T-helper 17 cell (primary cell): ENCODE measurements at places on chromosomes 6 and 20.

DNA sequence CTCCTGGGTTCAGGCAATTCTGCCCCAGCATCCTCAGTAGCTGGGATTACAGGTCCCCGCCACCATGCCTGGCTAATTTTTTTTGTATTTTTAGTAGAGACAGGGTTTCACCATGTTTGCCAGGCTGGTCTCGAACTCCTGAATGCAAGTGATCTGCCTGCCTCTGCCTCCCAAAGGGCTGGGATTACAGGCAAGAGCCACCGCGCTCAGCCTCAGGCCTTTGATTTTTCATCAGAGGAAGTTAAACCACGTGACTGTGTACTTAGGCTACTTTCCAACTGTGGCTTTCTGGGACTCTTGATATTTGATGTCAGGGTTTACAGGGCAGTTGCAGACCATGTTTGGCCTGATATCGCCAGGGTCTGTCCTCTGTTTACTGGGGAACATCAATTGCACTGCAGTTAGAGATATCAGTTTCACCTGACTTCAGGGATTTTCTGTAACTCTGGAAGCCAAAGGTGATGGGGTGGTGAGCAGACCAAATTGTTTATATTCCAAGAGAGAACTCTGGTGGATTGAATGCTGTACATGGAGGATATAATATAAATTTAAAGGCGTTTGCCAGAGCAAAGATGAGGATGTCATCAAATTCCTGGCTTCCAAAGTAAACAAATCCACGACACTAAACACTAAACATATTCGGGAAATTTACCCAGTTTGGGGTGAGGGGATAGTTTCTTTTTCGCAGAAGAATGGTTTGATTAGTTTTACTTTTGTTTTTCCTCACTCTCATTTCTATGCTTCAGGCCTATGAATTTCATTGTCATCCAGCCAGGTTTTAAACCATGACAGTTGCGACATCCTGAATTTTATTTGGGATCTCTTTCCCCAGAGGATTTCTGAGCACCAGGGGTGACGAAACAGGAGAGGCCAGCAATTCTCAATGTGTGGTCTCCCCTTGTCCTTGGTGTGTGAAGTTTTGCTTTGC is 4.2 kb downstream of the PSMF1 start:
- peak overlapping the region; percentile 58 for H3K4me3 ChIP-seq
- peaks cover 43% of the 10 kb centered on the region for H3K4me1 ChIP-seq
- H3K36me3 ChIP-seq = peaks cover 23% of the 10 kb centered on the region
- peak overlapping the region; percentile 95 for H3K27ac ChIP-seq
- no peaks in the 10 kb centered on the region for H3K27me3 ChIP-seq

- H3K27me3 ChIP-seq = peaks cover 12% of the 10 kb centered on the region
- no peaks in the 10 kb centered on the region for H3K36me3 ChIP-seq
- no peak for DNase-seq
- H3K4me1 ChIP-seq = no peaks in the 10 kb centered on the region
- H3K4me3 ChIP-seq = no peak overlapping the region
These were observed 61.1 kb upstream of the ZFP64 start for GRCh38 chr20:52252664-52253063.

DNA sequence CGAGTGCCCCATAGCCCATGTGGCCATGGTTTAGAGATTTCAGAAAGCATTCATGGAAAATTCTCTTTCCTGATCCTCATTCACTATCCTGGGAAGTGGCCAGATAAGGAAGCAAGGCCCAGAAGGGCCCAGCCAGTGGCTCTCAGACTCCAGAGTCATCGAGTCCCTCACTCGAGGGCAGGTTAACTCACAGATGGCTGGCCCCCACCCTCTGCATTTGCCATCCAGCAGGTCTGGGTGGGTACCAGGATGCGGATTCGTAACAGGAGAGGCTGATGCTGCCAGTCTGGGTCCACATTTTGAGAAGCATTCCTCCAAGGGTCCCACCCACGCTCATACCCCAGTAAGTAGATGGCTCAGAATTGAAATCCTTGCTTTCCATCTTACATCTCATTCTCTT is 3.8 kb upstream of the SSTR4 start:
- no peak overlapping the region for H3K4me3 ChIP-seq
- H3K4me1 ChIP-seq = no peaks in the 10 kb centered on the region
- DNase-seq = no peak
- peaks cover 45% of the 10 kb centered on the region for H3K27me3 ChIP-seq
- H3K36me3 ChIP-seq = peaks cover 3% of the 10 kb centered on the region

- H3K27ac ChIP-seq = no peak overlapping the region
- no peak for DNase-seq
- H3K27me3 ChIP-seq = no peaks in the 10 kb centered on the region
- no peaks in the 10 kb centered on the region for H3K4me1 ChIP-seq
- H3K36me3 ChIP-seq = no peaks in the 10 kb centered on the region
These were observed 571.4 kb downstream of the EPHA7 start for GRCh38 chr6:92847988-92848387.

DNA sequence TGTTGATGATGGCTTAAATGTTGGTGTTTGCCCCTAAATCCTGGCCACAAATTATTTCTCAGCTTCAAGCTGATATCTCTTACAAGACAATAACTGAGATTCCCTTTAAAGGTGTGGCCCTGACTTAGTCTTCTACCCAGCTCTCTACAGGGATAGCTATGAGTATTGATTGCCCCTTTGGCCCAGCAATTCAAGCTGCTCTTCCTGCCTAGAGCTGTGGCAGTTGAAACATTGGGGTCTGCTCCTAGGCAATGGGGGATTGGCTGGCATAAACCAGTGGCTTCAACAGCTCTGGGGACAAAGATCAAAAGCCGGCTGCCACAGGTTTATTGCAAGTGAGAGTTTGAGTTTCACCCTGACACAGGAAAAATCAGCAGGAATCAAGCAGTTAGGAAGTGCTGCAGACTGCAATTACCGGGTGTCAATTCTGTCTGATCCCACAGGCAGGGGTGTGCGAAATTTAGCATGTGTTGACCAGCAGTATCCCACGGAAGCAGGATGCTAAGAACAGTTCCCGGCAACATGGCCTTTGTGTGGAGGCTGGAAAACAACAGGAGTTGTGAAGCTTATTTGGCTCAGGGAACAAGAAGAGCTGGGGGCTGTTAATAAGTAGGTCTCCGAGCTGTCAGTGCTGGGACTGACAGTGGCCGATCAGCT is 66.2 kb upstream of the IYD start:
- no peak for DNase-seq
- no peak overlapping the region for H3K4me3 ChIP-seq
- H3K27ac ChIP-seq = no peak overlapping the region
- H3K36me3 ChIP-seq = peaks cover 2% of the 10 kb centered on the region
